Activated gamma-delta T cell treated with anti-CD3 and anti-CD28 coated beads, Interleukin-2, amount 50 U/mL, for 16 hours (primary cell): ENCODE measurements at places on chromosomes 6 and 20.

DNA sequence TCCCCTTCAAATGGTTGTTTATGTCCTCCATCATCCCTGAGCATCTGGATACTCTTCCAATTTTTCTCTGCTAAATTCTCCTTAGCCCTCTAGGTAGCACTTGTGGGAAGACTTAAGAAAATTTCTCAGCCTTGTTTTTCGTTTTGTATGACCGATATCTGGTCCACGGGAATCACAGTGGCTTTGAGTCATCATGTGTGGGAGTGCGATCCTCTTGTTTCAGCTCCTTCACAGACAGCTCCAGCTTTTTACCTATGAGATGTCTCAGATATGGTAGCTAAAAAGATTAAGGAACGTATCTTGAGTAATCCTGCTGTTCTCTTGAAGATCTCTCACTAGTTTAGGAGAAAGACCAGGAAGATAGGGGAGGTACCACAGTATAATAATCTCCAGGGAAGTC is 196.1 kb downstream of the GRM1 start:
- DNase-seq: no peak

- DNase-seq: no peak
These were observed 185.7 kb upstream of the EYA4 start for GRCh38 chr6:133055441-133055966.

- no peak for DNase-seq
These were observed 7.8 kb downstream of the OLIG3 start for GRCh38 chr6:137486416-137486815.

DNA sequence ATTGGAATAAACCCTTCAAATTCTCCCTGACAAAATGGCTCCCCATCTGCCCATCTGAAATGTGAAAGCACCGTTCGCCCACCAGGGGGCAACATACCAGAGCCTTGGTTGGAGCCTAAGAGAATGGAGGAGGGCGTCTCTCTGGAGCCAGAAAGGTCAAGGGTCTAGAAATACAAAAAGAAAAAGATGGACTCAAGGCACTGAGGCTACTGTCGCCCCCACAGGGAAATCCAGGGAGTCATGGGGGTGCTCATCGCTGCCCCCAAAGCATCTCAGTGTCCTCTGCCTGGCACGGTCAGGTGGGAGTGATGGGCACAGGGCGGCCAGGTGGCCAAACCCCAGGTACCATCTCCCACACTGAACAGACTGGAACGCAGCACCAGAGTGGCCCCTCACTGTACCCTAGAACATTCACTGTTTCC is 136.3 kb downstream of the ZMYND8 start:
- peak; percentile 22 for DNase-seq

- no peak for DNase-seq
These were observed 377.0 kb downstream of the BMP2 start for GRCh38 chr20:7144464-7144863.

GRCh38 chr6:48916607-48917006 is 546.4 kb downstream of the MMUT start:
- no peak for DNase-seq

GRCh38 chr20:63431944-63432343 is 40.5 kb downstream of the KCNQ2 start:
- no peak for DNase-seq

DNA sequence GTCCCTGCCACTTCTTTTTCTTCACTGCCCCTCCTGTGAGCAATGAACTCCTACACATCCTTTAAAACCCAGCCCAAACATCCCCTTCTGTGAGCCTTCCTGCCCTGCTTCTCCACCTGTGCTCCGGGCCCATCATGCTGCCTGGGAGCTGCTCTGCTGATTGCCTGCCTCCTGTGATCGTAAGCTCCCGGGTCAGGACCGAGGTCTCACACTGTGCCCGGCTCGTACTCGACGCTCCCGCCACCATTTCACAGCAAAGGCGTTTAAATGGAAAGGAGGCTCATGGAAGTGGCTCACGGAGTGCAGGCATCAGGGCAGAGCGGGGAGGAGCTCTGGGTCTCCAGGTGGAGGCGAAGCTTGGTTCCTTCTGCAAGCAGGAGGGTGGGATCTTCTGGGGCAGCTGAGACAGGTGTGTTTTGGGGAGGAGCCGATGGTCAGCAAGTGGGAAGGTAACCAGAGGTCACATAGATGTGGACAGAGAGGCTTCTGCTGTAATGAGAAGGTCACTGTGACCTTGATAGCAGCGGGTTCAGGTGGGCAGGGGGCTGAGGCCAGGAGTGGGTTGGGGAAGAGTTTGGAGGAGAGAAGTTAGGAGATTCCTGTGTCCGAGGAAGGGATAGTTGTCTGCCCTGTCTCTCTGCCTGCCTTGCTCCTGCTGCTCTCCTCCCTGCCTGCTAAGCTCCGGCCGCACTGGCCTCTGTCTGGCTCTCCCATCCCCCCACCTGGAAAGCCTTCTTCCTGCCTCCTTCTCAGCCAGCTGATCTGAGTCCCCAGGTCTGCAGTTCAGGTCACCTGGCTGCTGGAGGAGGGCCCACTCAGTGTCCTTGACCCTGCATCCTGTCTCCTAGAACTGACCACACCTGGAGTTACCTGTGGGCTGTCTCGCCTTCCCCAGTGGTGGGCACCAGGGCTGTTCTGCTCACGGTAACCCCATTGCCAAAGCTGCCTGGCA is 52.7 kb upstream of the FRMD1 start:
- DNase-seq: no peak

- no peak for DNase-seq
These were observed 4.5 kb downstream of the DLL1 start for GRCh38 chr6:170286246-170286933.

GRCh38 chr6:74731931-74732330 is 473.9 kb downstream of the COL12A1 start:
- DNase-seq: no peak

- no peak for DNase-seq
These were observed 184.6 kb downstream of the ID4 start for GRCh38 chr6:20021795-20022194.

DNA sequence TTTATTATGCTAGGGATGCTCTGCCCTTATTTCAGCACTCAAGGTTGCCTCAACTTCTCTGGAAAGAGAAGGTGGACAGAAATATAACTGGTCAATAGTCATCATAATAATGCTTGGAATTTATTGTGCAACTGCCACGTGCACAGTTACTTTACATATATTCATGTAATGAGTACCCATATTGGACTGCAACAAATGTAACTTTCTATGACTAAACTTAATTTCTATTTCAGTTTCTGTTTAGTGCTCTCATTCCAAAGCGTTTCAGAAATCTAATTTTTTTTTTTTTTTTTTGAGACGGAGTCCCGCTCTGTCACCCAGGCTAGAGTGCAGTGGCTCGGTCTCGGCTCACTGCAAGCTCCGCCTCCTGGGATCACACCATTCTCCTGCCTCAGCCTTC is 28.3 kb upstream of the CD83 start:
- no peak for DNase-seq

- no peak for DNase-seq
These were observed 148.9 kb downstream of the GRM1 start for GRCh38 chr6:146177785-146178184.

GRCh38 chr20:50136822-50137599 is 16.5 kb downstream of the PEDS1 start:
- no peak for DNase-seq

DNA sequence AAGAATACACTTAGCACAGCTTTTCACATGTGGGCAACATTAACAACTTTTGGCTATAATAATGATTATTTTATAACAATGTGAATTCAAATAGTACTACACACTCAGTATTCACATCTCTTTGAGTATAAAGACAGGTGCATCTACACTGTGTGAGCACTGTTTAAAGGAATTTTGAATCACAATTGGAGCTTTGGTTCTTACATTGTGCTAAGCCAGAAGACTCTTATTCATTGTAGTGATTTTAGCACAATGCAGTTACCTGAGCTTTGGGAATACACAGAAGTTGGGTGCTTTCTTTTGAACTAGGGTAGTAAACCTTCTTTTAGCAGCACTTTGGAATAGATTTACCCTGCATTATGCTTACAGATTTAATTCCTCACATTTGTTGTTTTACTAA is 20.5 kb downstream of the RIMS1 start:
- no peak for DNase-seq

GRCh38 chr6:56046576-56046975 is 171.2 kb upstream of the BMP5 start:
- no peak for DNase-seq

DNA sequence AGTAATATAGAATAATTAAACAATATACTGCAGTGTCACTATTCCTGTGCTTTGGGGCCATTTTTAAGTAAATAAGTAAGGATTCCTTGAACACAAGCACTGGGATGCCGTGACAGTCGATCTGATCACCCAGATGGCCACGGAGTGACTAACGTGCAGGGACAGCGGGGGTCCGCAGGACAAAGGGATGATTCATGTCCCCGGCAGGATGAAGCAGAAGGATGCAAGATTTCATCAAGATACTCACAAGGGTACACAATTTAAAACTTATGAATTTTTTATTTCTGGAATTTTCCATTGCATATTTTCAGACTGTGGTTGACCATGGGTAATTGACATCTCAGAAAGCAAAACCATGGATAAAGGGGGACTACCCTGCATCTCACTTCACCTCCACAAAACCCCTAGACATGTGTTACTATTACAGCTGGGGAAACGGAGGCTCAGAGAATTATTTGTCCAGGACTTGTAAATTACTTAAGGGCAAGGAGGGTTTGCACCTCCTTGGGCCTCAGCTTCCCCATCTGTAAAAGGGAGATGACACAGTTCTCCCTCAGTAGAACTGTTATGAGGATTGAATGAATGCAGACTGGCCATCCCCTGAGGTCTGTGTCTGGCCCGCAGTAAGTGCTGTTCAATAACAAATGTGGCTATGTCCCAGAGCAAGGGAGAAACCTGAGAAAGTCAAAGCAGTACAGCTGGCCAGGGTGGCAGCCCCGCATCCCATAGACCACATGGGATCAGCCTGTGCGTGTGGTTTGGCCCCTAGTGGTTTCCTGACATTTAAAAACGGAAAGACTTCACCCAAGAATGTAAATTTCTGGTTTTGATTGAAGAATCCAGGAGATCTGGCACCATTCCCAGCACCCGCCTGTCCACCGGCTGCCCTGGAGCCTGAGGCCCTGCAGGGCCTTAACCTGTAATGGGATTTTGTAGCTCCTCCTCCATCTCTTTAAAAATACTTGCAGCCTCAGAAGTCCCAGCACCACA is 235.5 kb downstream of the BMP7 start:
- no peak for DNase-seq

- no peak for DNase-seq
These were observed 69.4 kb downstream of the PRND start for GRCh38 chr20:4791121-4791520.

GRCh38 chr6:80449726-80450125 is 343.3 kb downstream of the BCKDHB start:
- no peak for DNase-seq

- DNase-seq: no peak
These were observed 3.0 kb upstream of the ZBTB22 start for GRCh38 chr6:33320315-33321181.

DNA sequence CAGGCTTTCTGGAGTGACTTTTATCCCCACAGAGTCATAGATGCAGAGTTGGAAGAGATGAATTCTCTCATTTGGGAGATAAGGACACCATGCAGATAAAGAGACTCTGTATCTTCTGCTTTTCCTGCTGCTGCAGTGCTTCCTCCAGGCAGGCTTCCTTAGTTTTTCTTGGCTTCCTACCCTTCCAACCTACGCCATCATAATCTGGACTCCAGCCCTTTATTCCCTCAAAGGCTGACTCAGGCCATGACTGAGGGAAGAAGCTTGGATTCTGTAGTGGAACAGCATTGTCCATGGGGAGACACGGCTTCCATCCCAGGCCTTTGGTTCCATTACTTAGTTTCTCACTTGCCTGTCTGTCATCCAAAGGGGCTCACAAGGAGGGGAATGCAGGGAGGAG is 6.5 kb upstream of the RNF24 start:
- no peak for DNase-seq

DNA sequence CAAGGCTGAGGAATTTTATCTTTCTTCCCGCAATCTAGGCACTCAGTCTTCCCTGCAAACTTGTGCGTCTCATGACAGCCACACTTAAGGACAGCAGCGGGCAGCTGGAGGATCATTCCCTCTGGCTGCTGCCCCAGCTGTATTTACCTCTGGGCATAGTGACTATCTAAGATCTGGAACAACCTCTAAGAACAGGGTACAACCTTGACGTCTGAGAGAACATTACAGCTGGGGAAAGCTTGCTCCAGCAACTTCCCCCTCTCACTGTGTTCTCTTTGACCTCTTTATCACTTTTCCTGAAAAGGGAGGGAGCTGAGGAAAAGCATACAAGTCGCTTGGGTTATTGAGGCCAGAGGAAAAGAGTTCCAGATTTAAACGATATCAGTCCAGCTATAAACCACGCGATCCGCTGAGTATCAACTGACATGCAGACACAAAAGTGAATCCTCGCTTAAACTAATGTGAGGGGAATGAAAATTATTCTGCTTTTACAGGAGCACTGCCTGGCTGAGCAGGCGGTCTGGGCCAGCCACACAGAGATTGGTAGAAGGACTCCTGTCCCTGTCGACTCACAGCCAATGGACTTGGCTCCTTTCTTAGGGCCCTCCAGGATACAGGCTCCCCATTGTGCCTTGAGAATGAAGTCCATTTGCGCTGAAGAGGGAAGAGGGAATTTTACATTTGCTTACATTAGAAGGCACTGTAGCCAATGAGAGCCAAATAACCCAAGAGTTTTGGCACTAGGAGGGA is 153.3 kb downstream of the QRSL1 start:
- DNase-seq: no peak

DNA sequence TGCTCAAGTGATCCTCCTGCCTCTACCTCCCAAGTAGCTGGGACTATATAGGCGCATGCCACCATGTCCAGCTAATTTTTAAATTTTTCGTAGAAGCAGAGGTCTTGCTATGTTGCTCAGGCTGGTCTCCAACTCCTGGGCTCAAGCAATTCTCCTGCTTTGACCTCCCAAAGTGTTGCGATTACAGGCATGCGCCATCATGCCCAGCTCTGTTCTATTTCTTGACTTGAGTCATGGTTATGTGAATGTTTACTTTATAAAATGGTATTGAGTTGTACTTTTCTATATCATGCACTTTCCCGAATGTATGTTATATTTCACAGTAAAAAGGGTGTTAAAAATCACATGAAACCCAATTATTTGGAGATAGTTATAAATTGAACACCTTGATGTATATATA is 17.3 kb upstream of the ATXN1 start:
- DNase-seq: no peak

DNA sequence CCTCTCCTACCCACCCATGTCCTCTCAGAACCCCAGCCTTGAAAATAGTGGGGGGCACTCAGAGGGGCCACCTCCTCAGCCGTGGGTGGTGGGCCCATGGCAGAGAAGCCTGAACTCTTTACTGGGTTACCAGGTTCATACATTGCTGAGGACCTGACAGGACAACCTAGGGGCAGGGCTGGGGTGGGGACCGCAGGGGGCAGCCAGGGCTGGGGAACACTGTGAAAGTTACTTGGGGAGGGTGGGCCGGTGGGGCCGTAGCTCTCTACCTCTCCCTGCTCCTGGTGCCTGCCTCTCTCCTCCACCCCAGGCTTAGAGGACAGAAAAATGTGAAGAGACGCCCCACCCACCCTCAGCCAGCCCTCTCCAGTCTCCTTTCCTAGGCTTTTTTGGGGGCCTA is 15.4 kb downstream of the MDFI start:
- no peak for DNase-seq

GRCh38 chr20:35831029-35831428 is 59.2 kb downstream of the PHF20 start:
- no peak for DNase-seq
